IPS DF 6.9 (cell line): ENCODE measurements at places on chromosomes 12 and 14.

- DNase-seq, result no peak
Measured at GRCh38 chr14:64680714-64681065, 23.5 kb upstream of the PLEKHG3 start.

GRCh38 chr14:69079747-69080146 lies 73.2 kb downstream of the DCAF5 start:
- DNase-seq, result no peak

GRCh38 chr12:98788396-98788795 lies 143.3 kb downstream of the APAF1 start:
- DNase-seq, result no peak

- DNase-seq, result no peak
Measured at GRCh38 chr12:75996861-75997447, 34.6 kb downstream of the PHLDA1 start.

DNA sequence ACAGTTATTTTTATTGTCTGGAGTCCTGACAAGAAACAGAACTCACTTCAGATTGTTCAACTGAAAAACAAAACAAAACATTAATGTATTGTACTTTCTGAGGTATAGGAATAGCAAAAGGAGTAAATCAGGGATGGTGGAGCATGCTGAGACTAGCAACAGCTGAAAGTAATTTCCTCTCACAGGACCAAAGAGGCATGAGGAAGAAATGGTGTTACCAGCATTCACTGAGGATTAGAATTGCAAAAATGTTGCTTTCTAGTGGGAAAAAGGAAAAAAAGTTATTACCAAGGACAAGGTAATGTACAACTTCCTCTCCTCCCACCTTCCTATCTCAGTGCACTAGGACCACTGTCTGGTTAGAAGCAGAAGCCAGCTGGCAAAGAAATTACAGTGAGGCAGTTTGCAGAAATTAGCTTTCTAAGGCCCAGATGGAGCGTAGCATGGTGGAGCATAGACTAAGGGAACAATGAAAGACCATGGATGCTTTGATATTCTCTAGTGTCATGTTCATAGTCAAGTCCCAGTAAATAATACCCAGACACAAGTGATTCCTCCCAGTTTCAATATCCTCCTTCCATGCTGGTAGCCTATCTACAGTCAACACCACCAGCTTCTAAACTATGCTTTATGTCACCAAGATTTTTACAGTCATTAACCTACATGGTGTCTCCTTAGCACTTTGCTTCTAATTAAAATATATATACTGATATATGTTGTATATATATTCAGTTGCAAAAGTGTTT lies 133.7 kb upstream of the DCN start:
- DNase-seq, result no peak
